ENCODE measurements at places on chromosomes 11 and 22.

GRCh38 chr11:102914238-102915043 is 39.7 kb upstream of the MMP12 start:
- peak; percentile 40 for DNase-seq

GRCh38 chr11:19220903-19221724 is 19.3 kb upstream of the CSRP3 start:
- peak; percentile 4 for DNase-seq

DNA sequence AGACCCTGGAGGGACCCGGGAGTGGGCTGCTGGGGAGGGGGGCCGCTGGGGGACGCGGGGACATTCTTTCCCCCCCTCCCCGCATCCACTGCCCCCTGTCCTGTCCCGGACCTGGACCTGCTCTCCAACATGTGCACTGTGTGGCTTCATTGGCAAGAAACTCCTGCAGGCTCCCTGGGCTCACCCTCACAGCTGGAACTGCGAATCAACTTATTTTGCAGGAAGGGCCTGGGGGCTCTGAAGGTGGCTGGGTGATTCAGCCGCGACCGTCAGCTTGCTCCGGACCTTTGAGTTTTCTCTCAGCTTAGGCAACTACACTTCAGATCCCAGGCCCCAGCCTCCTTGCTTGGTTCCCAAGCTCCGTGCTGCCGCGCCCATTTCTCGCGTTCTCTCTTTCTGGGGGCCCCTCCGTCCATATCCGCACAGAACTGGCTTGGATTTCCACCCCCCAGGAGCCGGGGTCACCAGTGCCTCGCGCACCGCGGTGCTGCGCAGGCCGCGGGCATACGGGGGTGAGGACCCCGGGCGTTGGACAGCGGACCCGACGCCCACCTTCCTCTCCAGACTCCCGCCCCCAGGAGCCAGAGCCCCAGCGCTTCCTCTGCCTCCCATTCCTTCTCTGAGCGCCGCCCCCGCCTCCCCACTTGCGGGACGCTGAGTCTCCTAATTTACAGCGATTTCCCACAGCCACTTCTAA is 471 bp upstream of the AHNAK start:
- DNase-seq = no peak

DNA sequence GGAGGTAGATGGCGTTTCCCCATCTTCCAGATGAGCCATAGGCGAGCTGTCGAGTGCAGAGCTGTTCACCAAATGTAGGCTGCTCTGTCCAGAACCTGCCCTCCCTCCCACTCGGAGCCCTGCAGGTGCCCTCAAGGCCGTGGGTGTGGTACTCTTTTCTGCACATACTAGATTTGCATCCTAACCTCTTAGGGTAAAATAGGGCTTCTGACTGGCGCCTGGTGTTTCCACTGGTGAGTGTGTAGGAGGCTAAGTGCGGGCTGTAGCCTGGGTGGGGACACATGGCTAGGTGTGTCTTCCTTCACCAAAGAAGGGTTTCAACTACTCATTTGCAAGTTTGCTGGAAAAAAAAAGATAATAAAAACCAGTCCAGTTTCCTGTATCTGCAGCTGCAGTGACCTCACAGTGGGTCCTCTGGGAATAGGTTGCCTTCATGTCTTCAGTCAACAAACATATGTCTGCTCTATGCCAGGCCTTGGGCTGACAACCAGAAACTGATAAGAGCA is 8.5 kb downstream of the BIK start:
- DNase-seq = no peak

- no peak for DNase-seq
These were observed 390 bp downstream of the CTSW start for GRCh38 chr11:65880027-65880426.

GRCh38 chr11:105838668-105839384 is 183.2 kb downstream of the MSANTD4 start:
- no peak for DNase-seq

DNA sequence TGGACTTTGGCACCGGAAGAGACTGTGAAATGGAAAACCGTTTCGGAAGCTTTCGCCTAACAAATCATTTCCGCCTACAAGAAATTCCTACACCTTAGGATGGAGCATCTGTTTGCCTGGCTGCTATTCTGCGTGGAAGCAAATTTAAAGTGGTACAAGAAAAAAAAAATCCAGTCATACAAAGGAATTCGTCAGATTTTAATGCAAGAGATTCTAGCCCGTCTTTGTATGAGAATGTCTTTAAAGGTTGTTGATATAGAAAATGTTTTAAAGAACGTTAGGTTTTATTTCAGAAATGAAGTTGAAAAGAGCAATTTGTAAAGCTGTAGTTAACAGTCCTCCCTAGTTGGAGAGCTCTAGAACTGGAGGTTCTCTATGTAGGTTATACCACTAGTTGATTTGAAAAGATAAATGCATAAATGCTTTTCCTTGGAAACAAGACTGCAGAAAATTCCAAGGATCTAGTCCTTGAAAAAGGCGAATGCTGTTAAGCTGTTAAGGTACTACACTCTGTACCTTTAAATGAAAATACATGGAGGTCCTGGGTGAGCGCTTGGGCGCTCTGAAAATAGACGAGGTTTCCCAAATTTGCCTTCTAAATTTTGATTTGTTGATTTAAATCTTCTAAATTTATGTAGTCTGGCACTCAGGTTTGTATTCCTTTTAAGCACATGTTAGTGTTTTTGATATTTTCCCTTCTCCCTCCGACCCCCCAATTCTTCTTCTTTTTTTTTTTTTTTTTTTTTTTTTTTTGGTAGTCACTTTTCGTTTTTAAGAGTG is 2.4 kb downstream of the NCR3LG1 start:
- no peak for DNase-seq

GRCh38 chr11:131975619-131976018 is 605.2 kb downstream of the NTM start:
- DNase-seq = no peak

GRCh38 chr11:64836448-64837072 is 7.9 kb downstream of the CDC42BPG start:
- no peak for DNase-seq

- no peak for DNase-seq
These were observed 68.3 kb downstream of the C11orf58 start for GRCh38 chr11:16806791-16807190.

DNA sequence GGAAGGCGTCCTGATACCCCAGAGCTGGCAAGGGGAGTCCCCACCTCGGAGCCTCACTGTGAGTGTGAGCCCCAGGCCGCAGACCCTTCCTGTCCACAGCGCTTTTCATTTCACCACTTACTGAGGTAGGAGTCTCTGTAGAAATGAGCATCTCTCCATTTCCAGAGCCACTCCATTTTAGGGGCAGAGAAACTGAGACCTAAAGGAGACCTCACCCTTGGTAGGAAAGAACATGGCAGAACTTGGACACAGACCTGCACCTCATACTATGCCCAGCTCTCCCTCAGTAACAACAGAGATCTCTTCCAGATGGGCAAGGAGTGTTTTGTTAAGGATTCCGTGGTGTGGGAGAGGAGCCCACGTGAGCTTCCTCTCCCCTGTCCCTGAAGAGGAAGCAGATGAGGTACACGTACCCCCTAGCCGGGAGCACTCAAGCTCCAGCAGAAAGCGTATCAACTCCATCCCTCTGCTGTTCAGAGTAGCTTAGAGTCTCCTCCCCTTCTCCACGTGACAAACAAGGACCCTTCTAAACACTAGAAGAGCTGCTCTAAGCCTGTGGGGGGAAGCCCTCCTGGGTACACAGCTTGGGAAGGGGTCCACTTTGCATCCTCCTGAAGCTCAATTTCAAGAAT is 532 bp upstream of the VSIG2 start:
- no peak for DNase-seq

DNA sequence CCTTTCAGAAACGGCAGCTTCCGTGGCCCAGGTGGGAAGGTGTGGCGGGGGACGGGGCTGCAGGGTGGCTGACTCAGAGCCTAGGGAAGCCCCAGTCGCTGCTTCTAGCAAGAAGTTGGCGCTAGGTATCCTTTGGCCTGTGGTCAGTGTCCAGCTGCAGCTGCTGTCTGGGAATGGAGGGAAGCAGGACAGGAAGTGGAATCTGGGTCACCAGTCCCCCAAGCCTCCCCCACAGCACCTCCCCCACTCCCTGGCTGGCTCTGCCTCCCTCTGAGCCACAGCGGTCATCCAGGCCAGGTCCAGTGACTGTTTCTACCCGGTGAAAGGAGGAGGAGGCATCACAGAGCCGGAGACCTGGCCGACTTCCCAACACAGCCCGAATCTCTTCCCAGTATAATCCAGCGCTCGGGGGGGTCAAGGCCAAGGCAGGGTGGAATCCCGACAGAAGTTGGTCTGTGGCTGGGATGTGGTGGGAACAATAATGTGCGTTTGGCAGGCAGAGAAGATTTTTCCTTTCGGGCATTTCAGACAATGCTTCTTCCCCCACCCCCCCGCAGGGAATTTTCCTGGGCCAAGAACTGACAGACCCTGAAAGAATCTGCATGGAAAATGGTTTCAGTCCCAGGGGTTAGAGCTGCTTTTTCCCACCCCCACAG is 45.1 kb downstream of the C11orf96 start:
- peak; percentile 97 for DNase-seq

GRCh38 chr11:69211920-69212797 is 56.4 kb downstream of the SMIM38 start:
- DNase-seq = no peak

- no peak for DNase-seq
These were observed 3.8 kb downstream of the ARVCF start for GRCh38 chr22:20012741-20013331.

GRCh38 chr22:45787759-45788158 is 116.1 kb downstream of the ATXN10 start:
- no peak for DNase-seq

GRCh38 chr11:86972734-86973133 is 17.5 kb upstream of the FZD4 start:
- no peak for DNase-seq

- DNase-seq = peak; percentile 92
These were observed 47.8 kb downstream of the DBX1 start for GRCh38 chr11:20112291-20113148.

DNA sequence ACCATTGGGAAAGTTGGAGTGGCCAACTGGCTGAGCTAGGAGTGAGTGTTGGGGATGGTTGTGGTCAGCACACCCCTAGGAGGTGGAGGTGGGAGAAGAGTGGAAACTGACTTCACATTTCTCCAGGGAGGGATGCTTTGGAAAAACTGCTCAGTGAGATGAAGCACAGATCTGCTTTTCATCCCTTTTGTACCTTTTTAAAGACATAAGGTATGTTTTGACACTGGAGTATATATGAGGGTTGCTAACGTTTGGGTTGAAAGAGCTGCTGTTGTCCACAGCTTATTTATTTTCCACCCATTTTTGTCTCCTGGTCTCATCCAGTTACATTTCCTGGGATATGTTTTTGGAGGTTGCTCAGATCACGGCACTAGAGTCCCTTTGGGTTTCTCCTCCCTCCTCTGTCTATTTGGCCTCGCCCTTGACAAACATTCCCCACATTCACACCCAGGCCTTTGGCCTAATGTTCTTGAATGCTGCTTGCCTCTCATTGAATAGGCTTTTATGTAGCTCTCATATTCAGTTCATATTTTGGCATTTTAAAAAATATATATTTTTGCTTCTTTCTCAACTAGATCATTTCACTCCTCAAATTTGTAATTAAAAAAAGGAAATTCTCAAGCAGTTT is 8.3 kb downstream of the SREBF2 start:
- DNase-seq = no peak

- no peak for DNase-seq
These were observed 73.2 kb downstream of the CCDC81 start for GRCh38 chr11:86447763-86448480.

GRCh38 chr11:39917256-39917655 is 1542.2 kb downstream of the LRRC4C start:
- DNase-seq = no peak

DNA sequence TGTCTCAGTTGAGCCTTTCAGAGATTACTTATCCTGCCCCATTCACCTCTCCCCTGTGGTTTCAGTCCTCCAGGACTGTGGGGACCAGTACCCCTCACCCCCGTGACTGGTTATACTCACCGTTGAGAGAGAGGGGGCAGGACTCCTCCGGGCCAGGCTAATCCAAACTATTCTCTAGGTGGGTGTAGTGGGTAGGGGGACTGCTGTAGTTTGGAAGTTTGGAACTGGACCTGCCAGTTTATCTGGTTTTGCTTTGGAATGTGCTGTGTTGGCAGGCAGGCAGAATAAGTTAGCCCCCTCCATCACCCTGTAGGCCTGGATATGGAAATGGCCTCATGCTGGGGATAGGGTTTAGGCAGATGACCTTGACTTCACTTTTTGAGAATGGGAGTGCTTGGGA is 13.5 kb downstream of the TEAD1 start:
- no peak for DNase-seq

- DNase-seq = no peak
These were observed 69.5 kb upstream of the SORL1-AS1 start for GRCh38 chr11:121522043-121522941.

DNA sequence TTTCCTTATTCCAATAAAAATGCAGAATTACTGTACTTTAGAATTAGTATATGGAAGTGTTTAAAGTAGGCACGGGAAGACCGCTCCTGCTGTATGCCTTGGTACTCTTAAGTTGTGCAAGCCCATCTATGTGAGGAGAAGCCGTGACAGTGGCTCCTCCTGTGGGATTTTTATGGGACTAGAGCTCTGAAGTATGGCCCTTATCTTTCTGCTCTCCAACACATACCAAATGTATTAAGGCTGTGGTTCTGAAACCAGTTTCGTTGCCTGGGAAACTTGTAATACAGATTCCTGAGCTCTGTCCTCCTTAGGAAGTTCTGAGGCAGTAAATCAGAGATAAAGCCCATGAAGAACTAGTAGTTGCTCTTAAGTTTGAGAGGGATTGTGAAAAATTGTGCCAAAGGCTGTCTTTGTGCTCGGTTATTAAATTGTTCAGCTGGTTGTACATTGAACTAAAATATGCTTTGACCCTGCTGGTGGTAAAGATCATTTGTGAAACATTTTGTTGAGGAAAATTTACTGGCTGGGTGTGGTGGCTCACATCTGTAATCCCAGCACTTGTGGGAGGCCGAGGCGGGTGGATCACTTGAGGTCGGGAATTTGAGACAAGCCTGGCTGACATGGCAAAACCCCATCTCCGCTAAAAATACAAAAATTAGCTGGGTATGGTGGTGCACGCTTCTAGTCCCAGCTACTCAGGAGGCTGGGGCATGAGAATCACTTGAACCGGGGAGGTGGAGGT is 29.3 kb downstream of the RTN3 start:
- no peak for DNase-seq

GRCh38 chr22:40703174-40703573 is 23.9 kb downstream of the MCHR1 start:
- no peak for DNase-seq

- DNase-seq = no peak
These were observed 55.8 kb upstream of the ARHGAP42 start for GRCh38 chr11:100631316-100631715.

- DNase-seq = no peak
These were observed 97.7 kb downstream of the ZC3H12C start for GRCh38 chr11:110190885-110191284.
